Effector memory CD4-positive, alpha-beta T cell (primary cell): ENCODE measurements at places on chromosomes 16 and 17.

DNA sequence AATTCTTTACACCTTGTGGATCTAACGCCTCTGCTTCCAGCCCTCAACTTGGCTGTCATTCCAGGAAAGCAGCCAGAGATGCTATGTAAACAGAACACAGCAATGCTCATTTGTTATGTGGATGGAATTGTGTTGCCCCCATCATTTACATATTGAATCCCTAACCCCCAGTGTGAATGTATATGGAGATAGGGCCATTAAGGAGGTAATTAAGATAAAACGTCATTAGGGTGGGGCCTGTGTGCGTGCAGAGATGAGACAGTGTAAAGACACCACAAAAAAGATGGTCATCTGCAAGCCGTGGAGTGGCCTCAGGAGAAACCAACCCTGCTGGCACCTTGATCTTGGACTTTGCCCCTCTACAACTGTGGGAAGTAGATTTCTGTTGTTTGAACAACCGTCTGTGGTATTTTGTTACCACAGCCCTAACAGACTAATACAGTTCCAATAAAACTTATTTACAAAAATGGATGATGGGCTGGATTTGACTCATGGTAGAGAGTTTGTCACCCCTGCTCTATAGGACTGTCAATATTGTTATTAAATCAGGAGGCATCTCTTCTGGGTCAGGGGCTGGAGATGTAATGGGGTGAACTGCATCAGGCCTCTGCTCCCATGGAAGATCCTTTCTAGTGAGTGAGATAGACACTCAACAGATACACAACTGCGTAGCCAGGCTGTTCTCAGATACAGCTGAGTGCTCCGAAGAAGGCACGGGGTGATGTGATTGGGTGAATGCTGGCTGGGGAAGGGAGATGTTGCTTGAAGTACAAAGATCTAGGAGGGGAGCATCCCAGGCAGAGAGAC, 339.0 kb downstream of the SNX29 start:
- no peak for DNase-seq

DNA sequence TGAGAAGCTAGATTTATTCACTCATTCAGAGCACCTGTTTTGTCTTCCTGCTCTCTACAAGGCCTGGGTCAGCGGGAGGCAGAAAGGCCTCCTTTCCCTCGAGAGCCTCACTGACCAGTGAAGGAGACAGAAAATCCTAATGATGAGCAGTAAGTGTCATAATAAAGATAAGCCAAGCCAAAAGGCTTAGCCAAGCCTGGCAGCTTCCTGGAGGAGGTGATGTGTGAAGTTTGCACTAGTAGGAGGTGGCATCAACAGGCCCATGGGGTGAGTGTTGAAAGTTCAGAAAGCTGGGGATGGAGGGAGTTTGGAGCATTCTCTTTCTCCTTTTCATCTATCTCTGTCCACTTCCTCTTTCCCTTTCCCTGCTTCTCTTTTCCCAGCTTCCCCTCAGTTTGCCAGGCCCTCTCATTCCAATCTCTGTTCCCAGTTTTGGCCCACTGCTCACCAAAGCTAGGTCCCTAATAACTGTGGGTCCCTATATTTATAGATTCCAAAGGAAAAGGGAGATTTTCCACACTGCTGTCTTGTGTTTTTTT, 16.5 kb upstream of the SPNS3 start:
- no peak for DNase-seq

- DNase-seq: peak; percentile 24
Observed at GRCh38 chr17:19645734-19646201, 2.8 kb upstream of the ALDH3A2 start.

GRCh38 chr17:4422864-4423263, 10.9 kb upstream of the SPNS3 start:
- no peak for DNase-seq

- DNase-seq: no peak
Observed at GRCh38 chr17:81390873-81391255, 4.4 kb upstream of the BAHCC1 start.

- no peak for DNase-seq
Observed at GRCh38 chr17:4588391-4588790, 4.1 kb downstream of the SMTNL2 start.

DNA sequence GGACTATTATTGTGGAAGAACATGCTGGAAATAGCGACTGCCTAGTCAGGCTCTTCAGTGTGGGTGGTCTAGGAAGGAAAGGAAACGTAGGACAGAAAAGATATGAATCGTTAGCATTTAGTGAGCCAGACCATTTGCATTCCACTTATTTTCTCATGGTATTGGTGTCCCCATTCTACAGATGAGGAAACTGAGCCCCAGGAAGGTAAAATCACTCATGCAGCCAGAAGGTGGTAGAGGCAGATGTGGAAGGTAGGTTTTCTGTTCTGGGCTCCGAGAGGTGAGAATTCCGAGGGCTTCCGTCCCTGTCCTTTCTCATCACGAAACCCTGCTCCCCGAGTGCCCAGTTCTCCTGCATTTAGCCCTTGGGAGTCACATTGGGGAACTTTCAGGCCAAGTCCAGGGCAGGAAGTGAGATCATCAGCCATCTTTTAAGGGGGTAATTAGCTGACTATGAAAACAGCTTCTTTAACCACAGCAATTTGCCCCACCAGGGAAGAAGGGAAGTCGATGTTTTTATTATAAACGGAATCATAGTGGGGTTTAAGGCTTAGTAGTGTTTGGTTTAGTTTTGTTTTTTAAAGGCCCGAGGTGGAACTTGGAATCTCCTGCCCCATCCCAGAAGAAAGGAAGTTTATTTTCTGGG, 110.7 kb upstream of the IRX3 start:
- no peak for DNase-seq

DNA sequence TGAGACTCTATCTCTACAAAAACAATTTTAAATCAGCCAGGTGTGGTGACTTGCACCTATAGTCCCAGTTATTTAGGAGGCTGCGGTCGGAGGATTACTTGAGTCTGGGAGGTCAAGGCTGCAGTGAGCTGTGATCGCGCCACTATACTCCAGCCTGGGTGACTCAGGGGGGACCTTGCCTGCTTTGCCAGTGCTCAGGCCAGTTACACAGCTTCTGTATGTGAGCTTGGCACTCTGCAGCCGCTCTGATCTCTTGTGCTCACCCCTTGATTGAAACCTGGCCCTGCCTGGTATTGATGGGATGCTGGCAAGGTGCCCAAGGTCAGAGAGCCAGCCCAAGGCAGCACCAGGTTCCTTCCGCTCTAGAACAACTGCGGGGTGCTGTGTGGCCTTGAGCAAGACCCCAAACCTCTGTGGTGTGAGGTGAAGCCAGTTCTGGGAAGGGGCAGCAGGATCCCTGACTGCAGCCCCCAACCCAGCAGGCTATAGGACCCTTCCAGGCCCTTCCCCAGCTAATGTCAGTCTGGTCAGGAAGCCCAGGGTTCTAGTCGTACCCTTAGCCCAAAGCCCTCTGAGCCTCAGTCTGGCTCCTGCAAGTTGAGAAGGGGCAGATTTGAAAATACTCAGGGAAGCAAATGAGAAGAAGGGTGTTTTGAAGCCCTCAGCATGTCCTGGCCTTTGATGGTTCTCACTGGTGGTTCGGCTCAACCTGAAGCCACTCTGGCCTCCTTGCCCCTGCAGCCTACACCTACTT, 18.9 kb downstream of the MMP15 start:
- DNase-seq: no peak

DNA sequence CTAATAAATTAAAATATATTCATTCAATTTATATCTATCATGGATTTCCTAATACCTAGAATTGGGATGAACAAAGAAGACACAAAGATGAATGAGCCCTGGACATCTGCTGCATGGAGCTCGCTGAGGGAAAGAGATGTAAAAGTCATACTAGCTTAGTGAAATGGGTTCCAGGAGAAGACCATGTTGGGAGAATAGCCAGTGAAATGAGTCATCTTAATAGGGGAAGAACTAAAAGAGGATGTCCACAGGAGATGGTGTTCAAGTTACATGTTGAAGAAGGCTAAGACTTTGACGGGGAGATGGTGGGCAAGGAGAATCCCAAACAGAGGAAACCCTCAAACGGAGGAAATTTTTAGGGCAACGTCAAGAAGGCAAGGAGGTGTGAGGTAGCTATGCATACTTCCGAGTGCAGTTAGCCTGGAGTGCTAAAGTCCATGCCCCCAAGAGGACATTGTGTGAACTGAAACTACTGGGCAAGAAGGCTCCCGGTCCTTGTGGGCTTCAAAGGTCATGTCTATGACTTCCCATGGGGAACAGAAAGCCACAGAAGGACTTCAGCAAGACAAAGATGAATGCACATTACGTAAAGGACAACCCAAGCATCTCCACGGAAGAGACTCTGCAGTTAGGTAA, 220.5 kb upstream of the CDH11 start:
- DNase-seq: no peak

DNA sequence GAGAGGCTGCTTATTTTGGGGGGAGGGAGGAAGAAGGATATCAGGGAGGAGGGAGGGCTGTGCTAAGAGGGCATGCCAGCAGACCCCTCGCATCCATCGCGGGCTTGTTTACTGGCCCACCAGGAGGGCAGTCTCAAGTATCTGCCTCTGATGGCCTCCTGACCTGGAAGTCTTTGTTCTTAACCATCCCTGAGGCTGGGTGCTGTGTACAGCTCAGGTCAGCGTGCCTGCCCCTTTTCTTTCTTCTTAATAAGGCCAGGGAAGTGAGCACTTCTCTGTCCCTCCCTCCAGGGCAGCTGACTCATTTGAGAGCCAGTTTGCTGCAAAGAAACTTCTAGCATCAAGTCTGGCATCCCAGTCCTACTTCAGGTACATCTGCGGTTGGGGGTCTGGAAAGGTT, 157.0 kb downstream of the CCDC182 start:
- no peak for DNase-seq

- DNase-seq: no peak
Observed at GRCh38 chr17:37512442-37513068, 22.9 kb downstream of the DUSP14 start.

GRCh38 chr16:70661918-70662641, 15.7 kb downstream of the IL34 start:
- no peak for DNase-seq
